Omental fat pad (tissue), 4 donors: ENCODE measurements at places on chromosomes 1 and 21. TPM values are rescaled to one million over a fixed set of nuclear protein-coding genes. Genes with fewer than 3 reads are reported as not detected.

- no peak for DNase-seq
Observed at GRCh38 chr1:11380500-11380899, 98.5 kb upstream of the DISP3 start.

The C8A gene
- total RNA-seq = not detected

The TRIM17 gene
- 1.7 TPM for total RNA-seq

The TDRD10 gene
- total RNA-seq = 6.8 TPM

GRCh38 chr1:196059210-196059609 is 549.0 kb downstream of the KCNT2 start:
- no peak for DNase-seq

DNA sequence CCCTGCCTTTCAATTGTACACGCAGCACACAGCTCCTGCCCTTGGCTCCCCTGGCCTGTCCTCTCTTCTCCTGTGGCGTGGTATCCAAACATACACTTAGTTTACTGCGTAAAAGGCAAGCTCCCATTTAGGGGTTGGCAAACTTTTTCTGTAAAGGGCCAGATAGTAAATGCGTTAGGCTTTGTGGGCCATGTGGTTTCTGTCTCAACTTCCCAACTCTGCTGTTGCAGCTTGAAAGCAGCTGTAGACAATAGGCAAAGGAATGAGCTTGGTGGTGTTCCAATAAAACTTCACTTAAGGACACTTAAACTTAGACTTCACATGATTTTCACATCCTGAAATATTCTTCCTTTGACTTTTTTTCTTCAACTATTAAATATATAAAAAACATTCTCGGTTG is 63.3 kb downstream of the RHOU start:
- DNase-seq = no peak

GRCh38 chr1:199545780-199546179 is 481.7 kb upstream of the NR5A2 start:
- no peak for DNase-seq

GRCh38 chr1:161691846-161692245 is 15.2 kb upstream of the FCRLA start:
- no peak for DNase-seq

DNA sequence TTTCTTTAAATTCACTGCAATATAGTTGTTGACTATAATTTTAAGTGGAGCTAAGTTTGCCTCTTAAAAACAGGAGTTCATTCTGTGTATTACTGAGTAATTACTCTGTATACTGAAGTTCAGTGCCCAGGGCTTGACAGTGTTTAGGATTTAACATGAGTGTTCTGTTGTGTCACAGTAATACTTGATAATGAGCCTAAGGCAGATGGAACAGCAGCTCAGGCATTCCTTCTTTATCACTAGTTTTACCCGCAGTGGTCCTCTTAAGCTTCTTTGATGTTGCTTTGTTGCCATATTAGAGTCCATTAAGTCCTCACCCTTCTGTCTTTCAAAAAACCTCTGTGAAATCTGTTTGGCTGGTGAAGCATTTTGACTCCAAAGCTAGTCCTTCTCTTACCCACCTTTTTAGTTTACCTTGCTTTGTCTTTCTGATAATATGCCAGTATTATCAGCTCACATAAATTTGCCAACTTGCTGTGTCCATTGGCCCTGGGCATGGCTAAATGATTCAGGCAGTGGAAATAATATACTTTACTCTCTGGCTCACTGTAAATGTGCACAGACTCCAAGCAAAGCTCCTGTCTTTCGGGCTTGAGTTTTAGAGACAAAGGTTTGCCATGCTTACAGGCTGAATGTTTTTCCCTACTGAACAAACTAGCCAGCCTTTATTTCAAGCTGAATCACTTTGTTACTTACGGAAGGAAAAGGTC is 17.7 kb downstream of the HIPK1 start:
- no peak for DNase-seq

DNA sequence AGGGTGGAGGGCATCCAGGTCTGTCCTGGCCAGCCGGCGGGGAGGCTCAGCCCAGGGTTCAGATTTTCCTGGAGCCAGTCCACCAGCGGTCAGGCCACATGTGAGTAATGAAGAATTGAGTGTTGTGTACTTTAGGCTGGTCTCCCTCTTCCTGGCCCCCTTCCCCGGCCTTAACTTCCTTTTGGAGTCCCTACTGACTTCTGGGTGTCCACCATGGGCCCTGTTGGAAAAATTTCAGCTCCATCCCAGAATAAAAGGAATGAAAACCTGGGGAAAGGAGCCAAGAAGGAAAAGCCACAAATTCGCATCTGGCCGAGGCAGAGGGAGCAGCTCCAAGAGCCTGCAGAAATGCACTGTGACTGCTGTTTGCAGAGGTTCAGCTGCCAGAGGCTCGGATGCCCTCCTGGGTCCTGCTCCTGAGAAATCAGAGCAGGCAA is 35.5 kb upstream of the HHAT start:
- no peak for DNase-seq

The HJV gene
- total RNA-seq = not detected

GRCh38 chr1:87212431-87213134 is 116.1 kb upstream of the LMO4 start:
- no peak for DNase-seq

DNA sequence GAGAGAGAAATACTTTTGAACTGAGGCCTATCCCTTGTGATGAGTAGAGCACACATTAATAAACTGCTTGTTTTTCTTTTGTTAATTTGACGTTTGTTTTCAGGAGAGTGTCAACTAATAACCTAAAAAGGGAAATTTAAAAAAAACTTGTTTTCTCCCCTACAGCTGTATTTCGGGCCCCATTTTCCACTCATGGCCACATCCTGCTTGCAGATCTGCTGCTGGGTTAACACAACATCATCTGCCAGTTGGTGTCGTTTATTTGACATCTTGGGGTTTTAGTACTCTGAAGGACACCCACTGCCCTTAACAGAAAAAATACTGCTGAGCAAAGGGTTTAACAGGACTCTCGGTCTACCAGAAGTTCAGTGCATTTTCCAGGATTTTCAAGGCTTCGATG is 848 bp upstream of the PYHIN1 start:
- DNase-seq = no peak
